Activated T-cell treated with anti-CD3 and anti-CD28 coated beads, Interleukin-2, amount 50 U/mL, for 72 hours (primary cell): ENCODE measurements at places on chromosomes 7 and 10.
A peak's percentile ranks its signal among the peaks of the same experiment; 100 is the strongest.

DNA sequence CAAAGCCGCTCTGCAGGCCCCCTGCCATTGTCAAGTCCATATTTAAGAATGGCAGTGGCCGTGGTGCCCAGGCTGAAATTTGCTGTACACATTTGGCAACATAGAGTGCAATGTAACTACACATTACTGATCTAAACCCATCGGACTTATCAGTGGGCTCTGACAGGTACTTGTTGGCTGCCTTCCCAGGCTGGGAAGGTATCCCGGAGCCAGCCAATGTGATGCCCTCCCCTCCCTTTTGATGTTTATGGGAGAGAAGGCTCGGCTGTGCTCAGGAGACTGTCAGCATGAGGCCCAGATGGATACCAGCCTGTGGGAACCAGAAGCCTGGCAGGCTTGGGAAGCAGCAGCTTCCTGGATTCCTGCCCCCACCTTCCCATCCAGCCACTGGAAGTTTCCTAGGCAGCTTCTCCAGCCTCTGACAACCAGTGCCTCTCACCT, 146.1 kb upstream of the TCF7L2 start:
- no peaks in the 10 kb centered on the region for H3K27me3 ChIP-seq
- no peak for DNase-seq
- H3K36me3 ChIP-seq = no peaks in the 10 kb centered on the region
- H3K27ac ChIP-seq = no peak overlapping the region
- H3K4me3 ChIP-seq = no peak overlapping the region
- H3K4me1 ChIP-seq = no peaks in the 10 kb centered on the region

DNA sequence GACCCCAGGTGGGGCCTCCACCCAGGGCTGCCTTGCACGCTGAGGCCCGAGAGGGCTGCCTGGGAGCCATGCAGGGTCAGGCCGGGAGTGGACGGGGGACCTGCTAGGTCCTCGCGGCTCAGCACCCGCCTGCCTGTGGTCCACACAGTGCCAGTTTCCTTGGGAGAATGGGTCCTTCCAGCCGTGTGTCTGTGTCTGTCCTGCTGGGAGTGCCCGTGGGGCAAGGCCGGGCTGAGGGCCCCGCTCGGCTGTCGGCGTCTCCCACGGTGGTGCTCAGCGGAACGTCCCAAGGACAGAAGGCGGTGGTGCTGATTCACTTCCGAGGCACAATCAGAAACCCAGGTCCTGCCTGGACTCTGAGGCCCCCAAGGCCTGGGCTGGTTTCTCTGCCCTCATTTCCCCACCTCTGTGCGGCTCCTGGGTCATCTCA, 23.2 kb upstream of the GTPBP4 start:
- DNase-seq = no peak
- no peak overlapping the region for H3K4me3 ChIP-seq
- no peaks in the 10 kb centered on the region for H3K36me3 ChIP-seq
- peaks cover 6% of the 10 kb centered on the region for H3K4me1 ChIP-seq

- no peak overlapping the region for H3K4me3 ChIP-seq
- H3K27ac ChIP-seq = no peak overlapping the region
- no peaks in the 10 kb centered on the region for H3K4me1 ChIP-seq
- H3K27me3 ChIP-seq = no peaks in the 10 kb centered on the region
These were observed 101.0 kb upstream of the SHH start for GRCh38 chr7:155913291-155913690.

DNA sequence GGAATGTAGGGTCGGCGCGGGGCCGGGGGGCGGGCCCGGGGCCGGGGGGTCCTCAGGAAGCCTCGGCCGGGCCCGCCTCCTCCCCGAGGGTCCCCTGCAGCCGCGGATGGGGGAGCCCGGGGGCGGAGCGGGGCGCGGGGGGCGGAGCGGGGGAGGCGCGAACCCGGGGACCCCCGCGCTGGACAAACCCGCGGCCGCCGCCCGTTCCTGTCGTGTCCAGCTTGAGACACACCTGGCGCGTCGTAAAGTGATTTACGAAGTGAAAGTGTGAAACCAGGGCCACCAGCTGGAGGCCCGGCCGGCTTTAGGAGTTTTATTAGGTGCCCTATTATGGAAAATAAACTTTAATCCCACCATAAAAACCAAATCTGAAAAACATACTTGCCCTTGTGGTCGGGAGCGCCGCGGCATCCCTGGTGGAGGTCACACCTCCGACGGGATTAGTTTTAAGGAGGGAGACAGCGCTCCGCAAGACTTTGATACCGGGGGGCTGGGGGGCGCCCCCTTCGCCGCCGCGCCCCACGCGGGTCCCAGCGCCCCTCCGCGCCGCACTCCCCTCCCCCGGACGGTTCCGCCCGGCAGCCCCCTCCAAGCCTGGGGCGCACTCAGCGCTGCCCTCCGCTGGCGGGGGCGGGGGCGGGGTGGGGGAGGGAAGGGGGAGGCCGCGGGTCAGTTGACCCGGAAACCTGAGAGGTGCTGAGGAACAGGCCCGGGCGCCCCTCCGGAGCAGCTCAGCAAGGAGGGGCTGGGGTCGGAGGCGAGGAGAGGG, 10.3 kb downstream of the MNX1 start:
- DNase-seq = no peak
- peak overlapping the region; percentile 87 for H3K4me3 ChIP-seq
- no peak overlapping the region for H3K27ac ChIP-seq
- H3K4me1 ChIP-seq = peaks cover 46% of the 10 kb centered on the region
- peaks cover 7% of the 10 kb centered on the region for H3K36me3 ChIP-seq
- H3K27me3 ChIP-seq = peaks cover 83% of the 10 kb centered on the region

DNA sequence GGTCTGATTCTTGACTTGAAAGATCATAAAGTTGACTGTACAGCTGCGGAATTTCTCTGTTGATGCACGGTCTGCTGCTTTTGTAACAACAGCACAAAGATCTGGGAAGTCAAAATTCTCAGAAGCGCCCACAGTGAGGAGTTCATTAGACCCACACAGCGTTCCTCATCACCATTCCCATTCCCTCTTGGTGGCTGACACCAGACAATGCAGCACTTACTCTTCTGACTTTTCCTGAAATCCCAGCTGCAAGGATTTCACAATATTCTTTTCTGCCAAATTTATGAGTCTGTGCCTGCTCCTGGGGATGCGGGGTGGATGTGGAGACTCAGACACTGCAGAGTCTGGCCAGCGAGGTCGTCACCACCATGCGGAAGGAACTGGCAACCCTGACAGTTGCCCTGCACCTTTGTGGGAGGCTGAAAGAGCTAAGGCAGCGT, 233.9 kb downstream of the FANK1 start:
- no peaks in the 10 kb centered on the region for H3K27me3 ChIP-seq
- H3K36me3 ChIP-seq = no peaks in the 10 kb centered on the region
- no peak for DNase-seq
- no peak overlapping the region for H3K4me3 ChIP-seq
- H3K27ac ChIP-seq = no peak overlapping the region

DNA sequence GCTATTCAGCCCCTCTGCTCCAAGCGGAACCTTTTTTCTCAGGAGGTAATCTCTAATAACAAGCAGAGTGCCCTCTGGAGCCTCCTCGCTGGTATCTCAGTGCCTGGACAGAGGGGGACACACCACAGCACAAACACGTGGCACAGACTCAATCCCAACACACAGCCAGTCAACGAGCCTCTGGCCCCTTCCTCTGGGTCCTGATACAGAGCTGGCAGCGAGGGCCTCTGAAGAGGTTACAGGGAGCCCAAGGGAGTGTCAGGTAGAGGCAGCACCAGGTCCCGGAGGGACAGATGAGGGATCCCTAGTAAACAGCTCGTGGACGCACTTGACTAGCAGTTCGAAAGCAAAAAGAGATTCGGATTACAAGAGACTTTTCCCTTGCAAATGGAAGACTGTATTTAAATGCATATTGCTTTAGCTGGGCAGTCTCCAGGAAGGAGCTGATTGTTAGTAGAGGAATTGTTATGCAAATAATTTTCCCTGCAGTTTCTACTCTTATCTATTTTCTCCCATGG, 14.1 kb downstream of the CXCL12 start:
- no peaks in the 10 kb centered on the region for H3K27me3 ChIP-seq
- no peaks in the 10 kb centered on the region for H3K36me3 ChIP-seq
- H3K27ac ChIP-seq = no peak overlapping the region
- no peak overlapping the region for H3K4me3 ChIP-seq
- DNase-seq = no peak

DNA sequence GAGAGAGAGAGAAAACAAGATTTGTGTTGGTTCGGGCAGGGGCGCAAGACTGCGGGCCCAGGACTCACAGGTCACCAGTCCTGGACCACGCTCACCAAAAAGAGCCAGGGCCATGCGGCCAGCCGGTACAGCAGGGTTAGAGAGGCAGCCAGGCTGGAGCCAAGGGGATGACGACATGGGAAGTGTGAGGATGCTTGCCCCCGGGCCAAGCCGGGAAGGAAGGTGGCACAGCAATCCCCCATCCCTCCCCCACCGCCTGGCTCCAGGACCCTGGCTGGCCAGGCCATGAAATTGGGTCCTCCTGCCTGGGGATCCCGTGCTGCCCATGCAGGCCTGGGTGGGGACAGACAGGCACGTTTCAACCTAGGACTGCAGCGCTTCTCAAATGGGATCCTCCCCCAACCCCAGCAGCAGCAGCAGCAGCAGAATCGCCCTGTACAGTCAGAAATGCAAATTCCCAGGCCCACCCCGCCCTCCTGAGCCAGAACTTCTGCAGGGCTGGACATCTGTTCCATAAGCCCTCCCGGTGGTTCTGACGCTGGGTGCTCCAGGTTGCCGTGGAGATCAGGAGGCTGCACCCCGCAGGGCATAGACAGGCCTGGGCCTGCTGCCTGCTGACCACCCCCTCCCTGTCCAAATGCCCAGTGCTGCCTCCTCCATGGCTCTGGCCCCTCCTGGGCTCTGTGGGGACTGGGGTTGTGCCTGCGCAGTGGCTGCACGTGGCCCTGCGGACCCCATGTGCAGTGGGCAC, 35.0 kb downstream of the YKT6 start:
- no peaks in the 10 kb centered on the region for H3K27me3 ChIP-seq
- H3K4me3 ChIP-seq = no peak overlapping the region
- H3K36me3 ChIP-seq = no peaks in the 10 kb centered on the region
- no peak for DNase-seq

DNA sequence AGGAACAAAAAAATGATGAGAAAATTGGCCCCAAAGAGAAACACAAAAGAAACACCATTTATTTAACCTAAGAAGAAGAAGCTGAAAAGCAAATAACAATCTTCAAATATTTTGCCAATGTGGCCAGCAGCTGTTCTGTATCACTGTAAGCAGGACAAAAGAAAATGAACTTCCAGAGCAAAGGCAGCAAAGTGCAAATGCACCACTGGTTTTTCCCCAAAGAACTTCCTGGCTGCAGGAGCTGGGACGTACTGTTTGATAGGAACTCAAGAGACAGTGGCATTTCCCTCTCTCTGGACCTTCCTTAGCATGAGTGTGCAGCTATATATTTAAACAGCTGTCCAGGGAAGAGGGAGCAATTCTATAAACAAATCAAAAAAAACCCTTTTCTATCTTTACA, 60.4 kb downstream of the RNLS start:
- no peak overlapping the region for H3K27ac ChIP-seq
- DNase-seq = no peak
- H3K4me3 ChIP-seq = no peak overlapping the region
- peaks cover 10% of the 10 kb centered on the region for H3K27me3 ChIP-seq
- H3K4me1 ChIP-seq = peaks cover 2% of the 10 kb centered on the region

DNA sequence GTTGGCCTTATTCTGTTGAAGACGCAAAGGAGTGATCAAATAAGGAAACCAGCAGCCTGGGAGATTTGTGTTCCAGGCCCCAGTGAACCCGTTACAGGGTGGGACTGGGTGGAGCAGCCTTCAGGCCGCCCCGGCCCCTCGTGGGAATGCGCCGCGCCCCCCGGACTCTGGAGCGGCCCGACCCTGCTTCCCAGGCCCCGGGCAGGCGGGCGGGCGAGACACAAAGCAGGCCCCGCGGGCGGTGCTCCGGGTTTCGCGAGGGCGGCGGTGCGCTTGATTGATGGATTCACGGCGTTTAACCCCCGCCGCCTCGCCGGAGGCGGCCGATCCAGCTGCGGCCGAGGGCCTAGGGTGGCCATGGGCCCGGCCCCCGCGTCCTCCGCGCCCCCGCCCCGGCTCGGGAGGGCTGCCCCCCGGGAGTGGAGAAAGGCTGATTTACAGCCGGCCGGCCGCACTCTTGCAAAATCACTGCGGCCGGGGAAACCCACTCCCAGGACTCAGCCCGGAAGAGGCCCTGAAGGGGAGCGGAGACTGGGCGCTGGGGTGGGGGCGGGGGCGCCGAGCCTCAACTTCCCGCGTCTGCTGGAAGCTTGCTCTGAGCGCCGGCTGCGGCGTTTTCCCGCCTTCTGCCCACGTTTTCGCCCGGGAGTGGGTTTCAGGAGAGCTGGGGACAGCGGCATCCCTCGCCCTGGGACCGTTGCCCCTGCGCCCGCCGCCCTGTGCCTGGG, 299.6 kb upstream of the NFE2L3 start:
- peak overlapping the region; percentile 83 for H3K4me3 ChIP-seq
- H3K27me3 ChIP-seq = peaks cover 48% of the 10 kb centered on the region
- no peaks in the 10 kb centered on the region for H3K36me3 ChIP-seq
- DNase-seq = peak; percentile 33

GRCh38 chr7:77863860-77864259, 65.3 kb downstream of the PHTF2 start:
- H3K36me3 ChIP-seq = no peaks in the 10 kb centered on the region
- H3K4me1 ChIP-seq = peaks cover 17% of the 10 kb centered on the region
- DNase-seq = no peak
- H3K27me3 ChIP-seq = no peaks in the 10 kb centered on the region

- H3K27me3 ChIP-seq = no peaks in the 10 kb centered on the region
- peaks cover 12% of the 10 kb centered on the region for H3K4me1 ChIP-seq
- H3K4me3 ChIP-seq = no peak overlapping the region
- DNase-seq = no peak
These were observed 273.3 kb downstream of the PTEN start for GRCh38 chr10:88136712-88137111.

DNA sequence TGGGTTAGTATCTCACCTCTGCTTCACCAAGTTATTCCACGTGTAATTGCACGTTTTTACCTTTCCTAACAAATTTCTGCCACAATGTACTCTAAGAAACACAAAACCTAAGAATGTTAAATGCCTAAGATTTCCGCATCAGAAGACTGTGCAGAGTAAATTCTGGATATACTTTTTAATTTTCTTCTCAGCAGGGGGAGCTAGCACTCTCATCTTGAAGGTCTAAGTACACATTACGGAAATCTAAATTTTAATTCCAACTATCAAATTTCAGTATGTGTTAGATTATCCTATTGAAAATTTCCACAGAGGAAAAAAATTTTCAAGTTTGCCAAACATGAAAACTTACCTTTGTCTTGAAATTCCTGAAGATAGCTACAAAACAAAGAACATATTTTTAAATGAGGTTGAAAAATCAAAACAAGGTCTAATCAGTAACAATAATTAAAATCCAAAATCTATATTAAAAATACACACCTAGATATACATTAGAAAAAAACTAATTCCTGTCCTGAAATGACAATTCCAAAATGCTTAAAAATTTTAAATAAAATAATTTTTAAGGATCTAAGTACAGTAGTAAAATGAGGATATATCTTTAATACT, 10.5 kb downstream of the SKAP2 start:
- H3K27me3 ChIP-seq = peaks cover 41% of the 10 kb centered on the region
- H3K27ac ChIP-seq = no peak overlapping the region
- H3K36me3 ChIP-seq = no peaks in the 10 kb centered on the region
- no peak for DNase-seq

- no peak overlapping the region for H3K4me3 ChIP-seq
- H3K36me3 ChIP-seq = no peaks in the 10 kb centered on the region
- no peak for DNase-seq
- H3K27ac ChIP-seq = no peak overlapping the region
These were observed 501.1 kb downstream of the TNS3 start for GRCh38 chr7:47080816-47081215.

GRCh38 chr10:86965986-86966654, 2.2 kb upstream of the ADIRF start:
- H3K27ac ChIP-seq = no peak overlapping the region
- H3K4me3 ChIP-seq = peak overlapping the region; percentile 57
- H3K27me3 ChIP-seq = no peaks in the 10 kb centered on the region
- peaks cover 28% of the 10 kb centered on the region for H3K4me1 ChIP-seq
- H3K36me3 ChIP-seq = no peaks in the 10 kb centered on the region
